ENCODE measurements at places on chromosomes 4 and X.
A peak's percentile ranks its signal among the peaks of the same experiment; 100 is the strongest.

GRCh38 chr4:51965862-51966261, 54.3 kb downstream of the LRRC66 start:
- no peak for DNase-seq

DNA sequence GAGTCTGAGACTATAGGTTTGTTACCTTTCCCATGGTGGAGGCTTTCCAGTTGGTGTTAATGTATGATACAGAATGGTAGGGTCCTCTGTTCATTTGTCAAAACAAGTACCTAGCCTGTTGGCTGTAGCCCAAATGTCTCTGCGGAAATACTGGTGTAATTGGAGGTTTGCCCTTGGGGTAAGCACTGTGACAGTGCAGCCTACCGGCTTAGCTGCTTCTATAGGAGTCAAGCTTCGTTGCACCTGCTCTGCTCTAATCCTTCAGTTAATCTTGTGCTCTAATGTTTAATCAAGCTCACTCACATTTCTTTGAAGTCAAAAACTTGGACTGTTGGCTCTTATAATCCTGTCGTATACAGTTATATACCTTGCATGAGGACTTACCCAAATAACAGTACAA, 203.4 kb downstream of the CCNG2 start:
- DNase-seq: no peak

DNA sequence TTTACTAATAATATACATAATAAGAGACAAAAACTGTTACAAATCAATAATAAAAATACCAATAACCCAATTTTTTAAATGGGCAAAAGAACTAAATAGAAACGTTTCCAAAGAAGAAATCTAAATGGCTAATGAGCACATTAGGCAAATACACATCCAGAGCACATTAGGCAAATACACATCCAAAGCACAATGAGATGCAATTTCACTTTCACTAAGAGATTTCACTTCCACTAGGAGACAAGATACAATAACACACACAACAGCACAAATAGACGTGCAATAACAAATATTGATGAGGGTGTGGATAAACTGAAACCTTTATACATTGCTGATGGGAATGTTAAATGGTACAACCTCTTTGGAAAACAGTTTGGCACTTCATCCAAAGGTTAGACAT, 250.7 kb downstream of the ARAP2 start:
- no peak for DNase-seq

GRCh38 chr4:48681856-48682255, 98.2 kb downstream of the FRYL start:
- no peak for DNase-seq

GRCh38 chr4:143353797-143354196, 17.1 kb downstream of the GAB1 start:
- no peak for DNase-seq

DNA sequence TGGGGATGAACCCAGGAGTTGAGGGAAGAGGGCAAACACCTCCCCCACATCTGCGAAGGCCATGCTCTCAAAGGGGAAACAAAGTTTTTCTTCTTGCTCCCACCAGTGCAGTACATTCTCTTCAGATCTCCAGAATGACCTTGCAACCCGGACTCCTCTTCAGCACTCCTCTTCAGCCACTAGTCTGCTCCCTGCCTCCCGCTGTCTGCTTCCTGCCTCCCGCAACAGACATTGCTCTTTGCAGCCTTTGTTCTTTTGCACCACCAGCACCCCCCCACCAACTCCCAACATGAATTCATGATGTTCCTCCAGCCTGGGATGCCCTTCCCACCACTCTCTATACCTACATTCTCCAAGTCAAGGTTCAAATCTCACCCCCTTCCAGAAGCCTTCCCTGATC, 32.1 kb downstream of the UTP14A start:
- DNase-seq: no peak

GRCh38 chrX:129590596-129590995, 50.5 kb downstream of the OCRL start:
- no peak for DNase-seq

DNA sequence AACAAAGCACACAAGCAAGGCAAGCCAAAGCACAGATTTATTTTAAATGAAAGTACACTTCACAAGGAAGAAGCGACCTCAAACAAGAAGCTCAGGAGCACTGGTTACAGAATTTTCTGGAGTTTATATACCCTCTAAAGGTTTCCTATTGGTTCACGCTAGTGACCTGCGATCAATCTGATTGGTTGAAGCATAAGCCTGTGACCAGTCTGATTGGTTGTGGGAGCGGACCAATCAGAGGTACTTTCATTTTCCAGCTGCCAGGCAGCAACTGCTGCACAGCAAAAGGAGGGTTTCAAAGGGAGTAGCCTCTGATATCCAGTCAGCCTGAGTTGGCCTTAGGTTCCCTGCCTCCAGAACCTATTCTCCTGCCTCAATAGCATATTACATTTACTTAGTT, 4.6 kb upstream of the AREG start:
- peak; percentile 79 for DNase-seq

DNA sequence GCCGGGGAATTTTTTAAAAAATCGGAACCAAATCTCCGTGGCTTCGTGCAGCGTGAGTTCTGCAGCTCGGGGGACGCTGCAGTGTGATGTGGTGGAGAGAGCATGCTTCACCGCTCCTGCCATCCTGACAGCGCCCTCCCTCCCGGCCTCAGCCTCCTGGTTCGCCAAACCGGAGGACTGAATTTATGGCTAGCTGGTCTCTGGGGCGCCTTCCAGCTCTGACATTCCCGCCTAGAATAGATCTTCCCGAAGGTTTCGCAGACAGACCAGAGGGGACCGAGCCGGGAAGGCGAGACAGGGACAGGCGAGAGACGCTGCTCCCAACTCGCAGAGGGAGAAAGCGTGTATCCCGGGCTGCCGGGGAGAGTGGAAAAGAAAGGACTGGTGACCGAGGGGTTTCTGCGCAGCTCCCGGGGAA, 25.9 kb downstream of the HOPX start:
- no peak for DNase-seq

DNA sequence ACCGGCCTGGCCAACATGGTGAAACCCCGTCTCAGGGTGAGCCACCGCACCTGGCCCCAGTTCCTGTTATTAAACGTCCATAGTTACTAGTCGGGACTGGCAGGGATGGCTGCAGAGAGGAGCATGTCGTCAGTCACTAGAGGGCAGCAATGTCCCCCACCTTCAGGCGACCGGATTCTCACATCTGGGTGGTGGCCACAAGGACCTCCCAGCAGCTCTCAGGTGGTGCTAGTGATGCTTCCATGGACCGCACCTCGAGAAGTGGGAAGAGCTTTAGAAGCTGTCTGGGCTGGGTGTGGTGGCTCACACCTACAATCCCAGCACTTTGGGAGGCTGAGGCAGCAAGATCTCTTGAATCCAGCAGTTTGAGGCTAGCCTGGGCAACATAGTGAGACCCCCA, 13.3 kb upstream of the IL3RA start:
- no peak for DNase-seq

GRCh38 chr4:154158361-154159155, 333.0 kb downstream of the DCHS2 start:
- no peak for DNase-seq

DNA sequence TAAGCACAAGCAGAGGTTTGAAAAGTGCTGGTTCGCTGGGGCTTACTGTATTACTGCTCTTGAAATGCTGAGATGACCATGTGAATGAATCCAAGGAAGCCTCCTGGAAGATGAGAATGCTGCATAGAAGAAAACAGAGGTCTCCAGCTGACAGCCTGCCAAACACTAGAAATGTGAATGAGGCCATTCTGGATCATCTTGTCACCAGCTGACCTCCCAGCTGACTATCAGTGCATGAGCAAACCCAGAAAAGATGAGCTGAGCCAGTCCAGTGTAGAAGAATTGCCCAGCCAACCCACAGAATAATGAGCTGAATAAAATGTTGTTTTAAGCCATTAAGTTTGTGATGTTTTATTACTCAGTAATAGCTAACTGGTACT, 49.1 kb upstream of the DYNLT3 start:
- no peak for DNase-seq

DNA sequence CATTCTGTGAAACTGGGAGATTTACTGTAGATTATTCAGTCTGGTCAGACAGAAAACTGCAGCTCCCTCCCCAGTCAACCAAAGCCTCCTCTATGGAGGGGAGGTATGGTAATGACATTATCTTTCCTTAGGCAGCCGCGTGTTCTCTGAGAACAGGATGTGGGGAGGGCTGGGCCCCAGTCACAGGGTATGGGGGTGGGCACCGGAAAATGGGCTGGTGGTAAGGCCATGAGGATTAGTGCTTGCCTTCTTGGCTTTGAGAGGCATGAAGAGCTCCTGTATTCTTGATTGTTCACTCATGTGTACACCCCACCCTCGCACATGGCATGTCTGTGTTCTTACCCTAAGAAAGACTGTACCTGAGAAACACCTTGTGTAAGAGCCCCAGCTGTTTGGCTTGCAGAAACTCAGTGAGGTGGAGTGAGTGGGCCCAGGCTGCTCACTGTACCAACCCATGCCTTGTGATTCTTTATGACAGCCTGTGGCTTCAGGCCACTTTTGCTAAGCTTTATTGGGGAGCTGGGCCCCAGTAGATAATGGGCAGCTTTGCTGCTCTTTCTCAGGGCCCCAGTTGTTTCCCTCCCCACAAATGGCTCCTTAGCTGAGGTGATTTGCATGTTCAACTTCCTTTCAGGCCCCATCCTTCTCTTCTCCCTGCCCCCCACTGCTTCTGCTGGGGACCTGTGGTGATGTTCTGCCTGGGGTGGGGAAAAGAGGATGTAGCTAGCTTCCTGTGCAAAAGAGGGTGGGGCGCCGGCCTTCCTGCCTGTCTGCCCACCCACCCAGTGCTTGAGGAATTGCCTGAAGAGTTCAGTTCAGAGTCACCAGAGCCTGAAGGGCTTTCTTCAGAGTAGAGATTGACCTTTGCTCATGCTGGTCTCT, 30.7 kb downstream of the MSN start:
- DNase-seq: no peak

- no peak for DNase-seq
Observed at GRCh38 chr4:26141911-26142638, 178.7 kb upstream of the RBPJ start.

- DNase-seq: no peak
Observed at GRCh38 chr4:168574581-168575295, 77.9 kb downstream of the PALLD start.

- DNase-seq: no peak
Observed at GRCh38 chrX:16039363-16039762, 84.0 kb upstream of the GRPR start.

DNA sequence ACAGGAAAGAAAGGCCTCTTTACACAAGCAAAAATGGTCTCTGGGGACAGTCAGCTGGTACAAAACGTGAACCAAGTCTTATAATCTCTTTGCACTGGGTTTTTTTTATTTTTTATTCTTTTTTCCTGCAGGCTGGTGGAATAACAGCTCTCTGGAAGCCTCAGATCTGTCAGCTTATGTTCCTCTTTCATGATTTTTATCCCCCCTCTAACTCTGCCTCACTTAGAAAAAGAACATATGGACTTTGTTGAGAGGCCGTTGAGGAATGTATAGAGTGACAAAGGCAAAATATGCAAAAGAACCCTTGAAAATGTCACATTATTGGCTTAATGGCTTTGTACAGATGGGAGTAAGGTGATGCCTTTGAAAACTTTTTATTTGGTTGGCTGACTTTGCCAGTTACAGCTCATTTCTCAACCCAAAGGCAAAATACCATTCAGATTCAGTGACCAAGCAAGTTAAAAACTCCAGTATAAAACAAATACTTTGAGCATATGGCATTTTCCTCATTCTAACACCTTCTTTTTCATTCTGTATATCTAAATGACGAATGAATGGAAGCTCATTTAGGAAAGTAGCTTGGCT, 111.1 kb downstream of the RNF150 start:
- DNase-seq: no peak

- DNase-seq: no peak
Observed at GRCh38 chr4:38002451-38003071, 42.4 kb downstream of the PTTG2 start.

DNA sequence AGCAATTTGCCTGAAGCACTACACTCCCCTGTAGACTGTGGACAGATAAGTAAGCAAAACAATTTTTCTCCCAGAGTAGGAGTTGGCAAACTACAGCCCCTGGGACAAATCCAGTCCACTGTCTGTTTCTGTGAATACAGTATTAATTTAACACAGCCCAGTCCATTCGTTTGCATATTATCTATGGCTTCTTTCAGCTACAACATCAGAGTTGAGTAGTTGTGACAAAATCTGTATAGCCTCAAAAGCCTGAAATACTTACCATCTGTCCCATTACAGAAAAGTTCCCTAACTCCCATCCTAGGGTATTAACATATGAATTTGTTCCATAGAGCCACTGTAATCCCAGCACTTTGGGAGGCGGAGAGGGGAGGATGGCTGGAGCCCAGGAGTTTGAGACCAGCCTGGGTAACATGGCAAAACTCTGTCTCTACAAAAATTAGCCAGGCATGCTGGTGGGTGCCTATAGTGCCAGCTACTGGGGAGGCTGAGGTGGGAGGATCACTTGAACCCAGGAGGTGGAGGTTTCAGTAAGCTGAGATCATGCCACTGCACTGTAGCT, 53.0 kb downstream of the AMELX start:
- no peak for DNase-seq

DNA sequence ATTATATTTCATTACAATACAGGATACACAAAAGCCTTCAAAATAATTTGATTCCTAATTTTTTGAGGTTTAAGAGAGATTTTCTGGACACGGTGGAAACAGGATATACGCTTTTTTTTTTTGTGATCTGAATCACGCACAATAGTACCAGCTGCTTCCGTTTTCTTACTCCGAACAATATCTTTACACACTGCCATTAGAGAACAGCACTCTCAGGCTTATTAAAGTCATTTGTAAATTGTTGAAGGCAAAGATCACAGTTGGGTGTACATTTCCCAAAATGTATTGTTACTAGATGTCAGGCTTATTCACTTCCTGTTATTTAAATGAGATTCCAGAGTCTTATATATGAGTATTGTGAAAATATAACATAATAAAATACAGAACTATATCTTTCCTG, 71.5 kb downstream of the TMEM47 start:
- DNase-seq: no peak

DNA sequence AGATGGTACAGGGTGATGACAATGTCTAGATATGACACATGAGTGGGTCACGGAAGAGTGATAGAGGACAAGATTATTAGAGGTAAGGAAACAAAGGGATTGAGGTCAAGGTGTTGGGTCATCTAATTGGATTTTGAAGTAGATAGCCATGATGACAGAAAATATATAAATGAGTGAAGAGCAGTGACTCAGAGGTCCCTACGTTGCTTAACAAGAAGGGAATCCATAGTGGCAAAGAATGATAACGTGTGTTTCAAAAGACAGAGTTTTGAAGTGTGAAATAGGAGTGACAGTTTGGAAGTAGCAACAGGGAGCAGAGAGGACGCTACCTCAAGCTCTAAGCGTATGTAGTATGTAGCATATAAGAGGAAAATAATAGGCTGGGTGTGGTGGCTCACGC, 22.2 kb upstream of the CAMK2D start:
- DNase-seq: no peak

- DNase-seq: no peak
Observed at GRCh38 chr4:683247-683897, 5.6 kb downstream of the SLC49A3 start.

GRCh38 chr4:10299601-10300000, 157.6 kb downstream of the ZNF518B start:
- DNase-seq: no peak

DNA sequence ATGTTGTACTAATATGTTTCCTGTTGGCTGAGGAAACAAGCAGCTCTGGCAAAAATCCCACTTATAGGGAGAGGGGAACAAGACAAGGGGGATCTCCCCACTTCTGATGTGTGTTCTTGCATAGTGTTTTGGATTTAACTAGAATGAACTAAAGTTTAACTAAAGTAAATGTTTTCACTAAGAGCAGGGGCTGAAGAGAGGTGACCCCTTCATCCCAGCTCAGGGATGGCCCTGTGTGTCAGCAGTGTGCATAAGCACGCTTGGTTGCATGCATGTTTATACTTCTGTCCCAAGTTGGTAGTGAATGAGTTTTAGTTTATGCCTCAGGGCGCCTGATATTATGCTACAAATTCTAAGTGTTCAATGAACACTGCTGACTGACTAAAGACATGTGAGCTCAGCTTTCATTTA, 169.4 kb downstream of the MGST2 start:
- DNase-seq: no peak

Data from epithelial cell of prostate (primary cell).